ENCODE measurements at places on chromosomes 6 and 20. TPM values are rescaled to one million over a fixed set of nuclear protein-coding genes. Genes with fewer than 3 reads are reported as not detected.

GRCh38 chr6:31620586-31621319 is at the start of gene PRRC2A:
Gene PRRC2A (plus strand): TSS chr6:31620715. CDS start chr6:31622790, 2,075 bp downstream.
- DNase-seq = peak; percentile 91

DNA sequence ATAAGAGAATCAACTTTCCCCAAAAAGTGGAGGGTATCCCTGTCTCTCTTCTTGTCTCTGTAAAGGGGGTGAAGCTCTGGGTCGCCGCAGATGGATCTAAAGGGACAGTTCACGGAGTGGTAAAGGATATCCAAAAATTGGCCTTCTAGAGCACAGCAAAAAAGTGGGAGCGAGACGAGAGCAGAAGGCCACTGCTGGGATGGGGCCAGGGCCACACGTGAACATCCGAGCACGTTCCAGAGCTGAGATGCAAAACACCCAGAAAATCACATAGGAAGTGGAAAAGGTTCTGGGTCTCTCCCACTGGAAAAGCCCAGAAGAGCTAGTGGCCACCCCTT is 837 bp downstream of the TRAM2 start:
- DNase-seq = no peak

Gene TOX2
- 1.3 TPM for polyA plus RNA-seq

Gene TULP1
- 3.8 TPM for polyA plus RNA-seq

GRCh38 chr6:49698478-49698877 is 14.9 kb downstream of the CRISP2 start:
- DNase-seq = no peak

DNA sequence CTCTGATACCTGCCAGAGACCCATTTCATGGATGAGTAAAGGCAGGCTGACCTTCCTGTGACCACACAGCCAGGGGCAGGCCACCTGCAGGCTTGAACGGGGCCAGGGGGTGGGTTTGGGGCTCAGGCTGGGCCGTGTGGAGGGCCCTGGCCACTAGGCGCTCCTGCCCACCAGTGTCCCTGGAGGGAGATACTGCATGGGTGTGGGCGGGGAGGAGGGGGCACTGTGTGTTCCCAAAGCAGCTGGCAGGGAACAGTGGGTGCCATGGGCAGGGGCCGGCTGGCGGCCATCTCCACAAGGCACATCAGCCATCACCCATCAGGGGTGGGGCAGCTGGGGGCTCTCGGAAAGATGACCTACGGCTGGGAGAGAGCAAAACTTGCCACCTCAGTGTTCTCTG is 15.4 kb downstream of the SRC start:
- DNase-seq = no peak

- no peak for DNase-seq
Observed at GRCh38 chr6:158642097-158642601, 2.4 kb downstream of the DYNLT1 start.

DNA sequence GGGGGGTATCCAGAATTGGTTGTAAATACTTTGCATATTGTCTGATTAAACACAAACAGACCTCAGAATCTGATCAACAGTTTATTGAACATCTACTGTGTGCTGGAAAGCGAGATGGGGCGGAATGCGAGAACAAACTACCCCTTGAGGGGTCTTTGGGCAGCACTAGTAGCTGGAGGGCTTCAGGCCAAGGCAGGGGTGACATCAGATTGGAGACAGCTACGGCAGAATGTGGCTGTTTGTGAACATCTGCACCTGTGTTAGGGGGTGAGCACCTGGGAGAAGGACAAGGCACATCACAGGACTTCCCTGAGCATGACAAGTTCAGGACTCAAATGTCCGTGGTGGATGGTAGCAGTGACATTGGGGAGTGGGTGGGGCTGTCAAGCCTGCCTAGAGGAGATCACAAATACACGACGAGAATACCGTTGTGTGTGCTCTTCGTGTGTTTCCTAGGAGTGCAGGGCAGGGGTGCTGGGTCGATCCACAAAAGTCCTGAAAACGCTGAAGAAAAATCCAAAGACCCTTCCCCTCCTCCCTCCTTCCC is 59.5 kb downstream of the SRC start:
- DNase-seq = no peak

Gene MLN
- polyA plus RNA-seq = not detected

- no peak for DNase-seq
Observed at GRCh38 chr6:135046912-135047311, 7.7 kb downstream of the HBS1L start.

DNA sequence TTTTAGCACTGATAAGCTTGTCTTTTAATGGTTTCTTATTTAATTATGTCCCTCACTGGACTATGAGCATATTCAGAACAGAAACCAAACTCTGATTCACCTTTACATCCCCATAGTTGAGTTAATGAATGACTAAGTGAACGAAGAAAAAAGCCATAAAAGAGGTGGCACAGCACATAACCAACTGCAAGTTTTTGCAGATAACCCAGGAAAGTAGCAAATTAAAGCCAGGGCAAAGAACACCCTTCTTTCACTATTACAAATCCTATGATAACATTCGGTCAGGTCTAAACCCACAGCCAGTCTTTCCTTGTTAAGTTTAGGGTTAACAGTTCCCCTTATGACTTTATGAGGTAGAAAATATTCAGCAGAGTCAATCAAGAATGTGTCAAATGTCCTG is 102.7 kb downstream of the RIN2 start:
- no peak for DNase-seq

Gene TMEM14C
- polyA plus RNA-seq = 232 TPM

DNA sequence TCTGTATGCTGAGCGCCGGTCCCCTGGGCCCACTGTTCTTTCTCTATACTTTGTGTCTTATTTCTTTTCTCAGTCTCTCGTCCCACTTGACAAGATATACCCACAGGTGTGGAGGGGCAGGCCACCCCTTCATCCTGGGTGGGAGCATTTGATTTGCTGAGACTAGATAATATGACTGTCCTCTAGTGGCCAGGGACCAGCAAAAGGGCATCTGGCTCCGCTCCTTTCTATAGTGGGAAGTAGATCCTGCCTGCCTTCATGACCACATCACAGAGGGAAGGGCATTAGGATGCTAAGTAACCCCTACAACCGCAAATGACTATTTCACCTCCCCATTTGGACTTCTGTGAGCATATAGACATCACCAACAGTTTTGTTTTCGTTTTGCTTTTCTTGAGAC is 64.5 kb downstream of the TRMT6 start:
- no peak for DNase-seq

Gene FAM209B
- 0.68 TPM for polyA plus RNA-seq

GRCh38 chr20:17967521-17968365 is 851 bp downstream of the SNX5 start:
- DNase-seq = no peak

- peak; percentile 41 for DNase-seq
Observed at GRCh38 chr6:45513213-45513618, 135.5 kb upstream of the SUPT3H start.

- no peak for DNase-seq
Observed at GRCh38 chr6:24827162-24827561, 28.4 kb upstream of the ARMH2 start.

- no peak for DNase-seq
Observed at GRCh38 chr20:20741087-20742045, 28.9 kb upstream of the RALGAPA2 start.

Gene PBOV1
- not detected for polyA plus RNA-seq

DNA sequence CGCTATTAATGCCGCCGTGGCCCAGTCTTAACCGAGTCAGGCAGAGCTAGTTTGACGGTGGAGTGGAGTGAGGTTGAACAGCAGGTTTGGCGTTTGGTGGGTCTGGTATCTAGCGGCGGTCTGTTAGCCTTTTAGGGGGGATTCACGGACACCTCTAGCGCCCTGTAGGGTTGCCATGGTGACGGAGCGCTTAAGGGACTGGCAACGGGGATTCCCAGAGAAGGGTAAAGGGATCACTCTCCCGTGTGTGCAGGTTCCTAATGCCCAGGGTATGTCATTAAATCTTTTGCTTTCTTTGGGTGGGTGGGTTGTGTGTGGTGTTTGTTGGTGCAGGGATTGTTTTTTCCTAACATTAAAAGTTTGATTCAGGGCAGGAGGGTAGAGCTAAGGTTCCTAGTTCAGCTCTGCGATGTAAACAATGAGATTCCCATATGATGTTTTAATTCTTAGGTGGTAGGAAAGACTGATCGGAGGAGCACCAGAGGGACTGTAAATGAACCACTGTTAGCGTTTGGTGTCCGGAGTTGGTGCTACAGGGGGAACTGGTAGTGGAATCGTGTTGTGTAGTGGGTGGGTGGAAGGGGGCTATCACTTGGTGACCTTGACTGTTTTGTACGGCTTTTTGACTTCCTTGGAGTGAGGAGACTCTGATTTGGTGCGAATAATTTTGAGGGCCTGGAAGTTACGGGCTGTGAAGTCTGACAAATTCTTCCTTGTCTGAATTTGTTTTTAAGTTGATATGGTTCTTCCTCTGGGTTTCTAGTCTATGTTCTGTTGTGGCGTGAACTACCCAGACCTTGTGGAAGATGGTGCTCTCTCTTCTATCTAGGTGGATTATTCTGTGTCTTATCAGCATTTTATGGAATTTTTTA is 5.0 kb downstream of the BRD2 start:
- peak; percentile 68 for DNase-seq

GRCh38 chr20:38156280-38156679 is 8.8 kb downstream of the TGM2 start:
- no peak for DNase-seq

DNA sequence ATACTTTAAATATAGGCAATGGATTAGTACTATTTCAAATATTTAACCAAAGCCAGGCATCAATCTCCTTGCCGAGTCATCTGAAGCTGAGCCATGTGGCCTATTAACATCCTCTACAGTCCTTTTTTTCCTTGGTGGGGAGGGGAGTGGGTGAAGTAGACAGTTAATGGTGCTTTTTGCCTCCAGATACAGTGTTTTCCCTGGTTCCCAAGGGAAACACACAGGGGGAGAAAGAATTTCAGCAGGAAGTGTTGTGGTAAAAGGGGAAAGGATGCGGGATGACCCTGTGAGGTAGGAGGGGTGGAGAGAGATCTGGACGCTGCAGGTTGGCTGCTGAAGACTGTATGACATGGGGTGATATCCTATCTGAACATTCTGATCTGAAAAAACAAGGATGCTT is 9.6 kb downstream of the CLDN20 start:
- peak; percentile 52 for DNase-seq

GRCh38 chr6:7052443-7053011 is 55.2 kb upstream of the RREB1 start:
- peak; percentile 57 for DNase-seq

Gene LATS1
- 7.5 TPM for polyA plus RNA-seq

GRCh38 chr20:60180986-60181385 is 222.8 kb downstream of the CDH26 start:
- DNase-seq = no peak

Gene BFSP1
- polyA plus RNA-seq = 2.7 TPM

- DNase-seq = peak; percentile 29
Observed at GRCh38 chr6:170429450-170429849, 122.9 kb downstream of the FAM120B start.

GRCh38 chr6:82240186-82240585 is 7.4 kb downstream of the IBTK start:
- DNase-seq = peak; percentile 7

GRCh38 chr20:8361006-8361652 is 229.1 kb downstream of the PLCB1 start:
- DNase-seq = no peak

- no peak for DNase-seq
Observed at GRCh38 chr6:159434410-159434809, 258.6 kb downstream of the SOD2 start.

DNA sequence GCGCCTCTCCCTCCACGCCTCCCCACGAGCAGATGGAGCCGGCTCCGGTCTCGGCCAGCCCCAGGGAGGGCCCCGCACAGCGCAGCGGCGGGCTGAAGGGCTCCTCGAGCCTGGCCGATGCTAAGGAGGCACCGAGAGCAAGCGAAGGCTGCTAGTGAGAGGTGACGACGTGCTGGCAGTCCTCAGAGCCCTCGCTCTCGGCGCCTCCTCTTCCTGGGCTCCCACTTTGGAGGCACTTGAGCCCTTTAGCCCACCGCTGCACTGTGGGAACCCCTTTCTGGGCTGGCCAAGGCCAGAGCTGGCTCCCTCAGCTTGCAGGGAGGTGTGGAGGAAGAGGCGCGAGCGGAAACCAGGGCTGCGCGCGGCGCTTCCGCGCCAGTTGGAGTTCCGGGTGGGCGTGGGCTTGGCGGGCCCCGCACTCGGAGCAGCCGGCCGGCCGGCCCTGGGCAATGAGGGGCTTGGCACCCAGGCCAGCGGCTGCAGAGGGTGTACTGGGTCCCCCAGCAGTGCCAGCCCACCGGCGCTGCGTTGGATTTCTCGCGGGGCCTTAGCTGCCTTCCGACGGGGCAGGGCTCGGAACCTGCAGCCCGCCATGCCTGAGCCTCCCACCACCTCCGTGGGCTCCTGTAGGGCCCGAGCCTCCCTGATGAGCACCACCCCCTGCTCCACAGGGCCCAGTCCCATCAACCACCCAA is 2.5 kb upstream of the TMEM14C start:
- DNase-seq = no peak

GRCh38 chr6:8060346-8060745 is 3.8 kb downstream of the BLOC1S5 start:
- DNase-seq = no peak

DNA sequence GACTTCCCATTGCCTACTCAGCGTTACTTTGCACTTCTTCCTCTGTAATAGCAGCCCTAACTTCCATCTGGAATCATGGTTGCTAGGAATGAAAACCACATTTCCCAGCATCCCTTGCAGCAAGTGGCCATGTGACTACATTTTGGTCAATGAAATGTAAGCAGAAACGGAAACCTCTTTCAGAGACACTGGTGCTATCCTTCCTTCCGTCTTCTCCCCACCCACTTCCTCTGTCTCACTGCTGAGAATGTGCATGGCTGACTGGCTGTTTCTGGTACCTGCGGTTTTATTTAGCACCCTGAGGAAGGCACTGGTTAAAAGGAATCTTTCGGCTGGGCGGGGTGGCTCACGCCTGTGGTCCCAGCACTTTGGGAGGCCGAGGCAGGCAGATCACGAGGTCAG is 107.4 kb downstream of the SCML4 start:
- DNase-seq = peak; percentile 79

DNA sequence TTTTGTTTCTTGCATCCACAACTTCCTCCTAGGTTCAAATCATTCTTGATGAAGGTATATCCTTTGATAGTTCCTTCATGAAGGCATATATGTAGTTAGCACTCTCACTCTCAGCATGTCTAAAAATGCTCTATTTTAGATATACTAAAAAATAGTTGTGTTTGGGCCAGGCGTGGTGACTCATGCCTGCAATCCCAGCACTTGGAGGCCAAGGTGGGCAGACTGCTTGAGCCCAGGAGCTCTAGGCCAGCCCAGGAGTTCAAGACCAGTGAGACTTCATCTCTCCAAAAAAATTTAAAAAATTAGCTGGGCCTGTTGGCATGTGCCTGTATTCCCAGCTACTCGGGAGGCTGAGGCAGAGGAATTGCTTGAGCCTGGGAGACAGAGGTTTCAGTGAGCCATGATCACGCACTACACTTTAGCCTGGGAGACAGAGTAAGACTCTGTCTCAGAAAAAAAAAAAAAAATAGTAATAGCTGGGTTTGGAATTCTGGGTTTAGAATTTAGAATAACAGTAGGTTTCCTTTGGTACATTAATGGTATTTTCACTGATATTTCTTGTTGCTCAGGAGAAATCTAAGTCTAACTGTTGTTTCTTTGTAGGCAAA is 7.0 kb downstream of the SERAC1 start:
- DNase-seq = no peak
